Neural crest cell (in vitro differentiated cells): ENCODE measurements at places on chromosomes 4 and X. TPM values are rescaled to one million over a fixed set of nuclear protein-coding genes. Genes with fewer than 3 reads are reported as not detected.

- no peak for DNase-seq
Measured at GRCh38 chr4:29319663-29320340, 1400.4 kb upstream of the PCDH7 start.

GRCh38 chr4:162408309-162408708 is 244.5 kb upstream of the FSTL5 start:
- no peak for DNase-seq

- no peak for DNase-seq
Measured at GRCh38 chr4:84639145-84639544, 56.2 kb downstream of the CDS1 start.

GRCh38 chr4:115851918-115852766 is 738.7 kb upstream of the NDST4 start:
- peak; percentile 57 for DNase-seq

DNA sequence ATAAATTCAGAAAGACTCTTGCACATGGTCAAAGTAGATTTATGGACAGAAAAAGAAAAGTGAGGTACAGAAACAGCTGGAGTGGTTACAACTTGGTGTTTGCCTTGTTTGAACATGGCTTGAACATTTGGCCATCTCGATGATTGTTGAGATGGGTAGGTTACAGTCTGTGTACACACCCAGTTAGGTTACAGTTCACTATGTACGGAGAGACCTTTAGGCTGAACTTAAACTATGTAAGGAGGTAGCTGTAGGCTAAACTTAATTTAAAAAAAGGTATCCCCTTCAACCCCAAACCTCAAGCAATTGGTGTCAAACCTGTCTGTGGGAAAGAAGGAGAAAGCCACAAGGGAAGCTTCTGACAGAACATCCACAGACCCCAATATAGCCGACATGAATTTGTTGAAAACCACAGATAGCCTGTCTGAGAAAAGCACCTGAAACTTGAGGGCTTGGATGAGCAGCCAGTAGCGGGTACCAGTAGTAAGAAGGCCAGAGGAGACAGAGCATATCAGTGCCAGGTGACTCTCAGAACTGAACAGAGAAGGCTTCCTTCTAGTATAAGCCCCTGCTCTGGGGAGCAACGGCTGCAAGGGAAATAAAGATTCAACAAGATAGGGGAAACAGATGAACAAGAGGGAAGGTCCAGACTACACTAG is 247.9 kb upstream of the GALNTL6 start:
- DNase-seq: no peak

- DNase-seq: no peak
Measured at GRCh38 chr4:85741381-85741780, 266.4 kb downstream of the ARHGAP24 start.

- no peak for DNase-seq
Measured at GRCh38 chr4:85793233-85793585, 318.3 kb downstream of the ARHGAP24 start.

GRCh38 chrX:125404667-125405160 is 85.0 kb downstream of the TEX13C start:
- no peak for DNase-seq

- DNase-seq: no peak
Measured at GRCh38 chr4:48778431-48779094, 1.5 kb downstream of the FRYL start.

GRCh38 chr4:94978904-94979303 is 221.1 kb downstream of the BMPR1B start:
- no peak for DNase-seq

GRCh38 chrX:45852884-45853283 is 652.2 kb upstream of the DIPK2B start:
- DNase-seq: no peak

- DNase-seq: no peak
Measured at GRCh38 chrX:38313190-38313589, 14.1 kb downstream of the RPGR start.

DNA sequence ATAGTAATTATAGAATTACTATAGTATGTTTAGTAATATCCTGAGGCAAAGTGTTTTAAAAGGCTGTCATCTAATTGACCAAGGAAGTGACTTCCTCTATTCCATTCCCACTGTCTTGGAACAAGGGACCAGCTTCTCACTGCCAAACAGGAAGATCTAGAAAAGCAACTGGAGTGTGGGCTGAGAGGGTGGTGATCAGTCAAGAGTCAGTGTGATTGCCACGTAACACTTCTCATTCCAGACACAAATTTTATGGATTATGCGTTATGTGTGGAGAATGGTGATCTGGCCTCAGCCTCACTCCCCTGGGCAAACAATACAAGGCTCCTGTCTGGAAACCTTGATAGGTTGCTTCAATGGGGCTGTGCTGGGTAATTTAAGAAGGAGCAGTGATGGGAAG is 60.0 kb downstream of the RRAGB start:
- DNase-seq: no peak

GRCh38 chrX:68179355-68179754 is 253.9 kb downstream of the OPHN1 start:
- DNase-seq: no peak

GRCh38 chr4:163744861-163745260 is 250.4 kb downstream of the TMA16 start:
- no peak for DNase-seq

- no peak for DNase-seq
Measured at GRCh38 chr4:150229520-150229919, 151.3 kb downstream of the DCLK2 start.

- no peak for DNase-seq
Measured at GRCh38 chr4:79121875-79122358, 182.7 kb upstream of the PAQR3 start.

DNA sequence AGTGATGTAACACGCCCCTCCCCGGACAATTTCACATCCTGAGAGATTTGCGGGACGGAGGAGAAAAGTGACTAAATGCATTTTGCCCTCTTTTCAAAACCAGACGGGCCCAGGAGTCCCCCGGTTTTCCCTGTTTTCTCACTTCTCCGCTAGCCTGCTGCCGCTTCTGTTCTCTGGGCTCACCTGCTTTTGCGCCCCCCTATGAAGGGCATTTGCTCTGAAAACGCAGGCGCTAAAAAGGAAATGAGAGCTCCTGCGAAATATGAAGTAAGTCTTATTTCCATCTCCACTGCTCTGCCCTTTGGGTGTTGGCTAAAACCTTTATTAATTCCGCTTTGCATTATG is 613 bp upstream of the TMEM47 start:
- no peak for DNase-seq

DNA sequence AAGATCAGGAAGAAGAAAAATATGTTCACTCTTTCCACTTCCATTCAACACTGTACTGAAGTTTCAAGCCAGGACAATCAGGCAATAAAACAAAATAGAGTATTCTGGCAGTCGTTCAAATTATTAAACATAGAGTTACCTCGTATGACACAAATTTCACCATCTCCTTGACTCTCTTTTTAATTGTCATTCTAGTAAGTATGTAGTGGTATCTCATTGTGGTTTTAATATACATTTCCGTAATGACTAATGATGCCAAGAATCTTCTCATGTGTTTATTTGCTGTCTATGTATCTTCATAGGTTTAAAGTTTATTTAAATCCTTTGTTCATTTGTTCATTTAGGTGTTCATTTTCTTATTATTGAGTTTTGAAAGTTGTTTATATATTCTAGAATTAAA is 352.2 kb downstream of the IDS start:
- DNase-seq: no peak

DNA sequence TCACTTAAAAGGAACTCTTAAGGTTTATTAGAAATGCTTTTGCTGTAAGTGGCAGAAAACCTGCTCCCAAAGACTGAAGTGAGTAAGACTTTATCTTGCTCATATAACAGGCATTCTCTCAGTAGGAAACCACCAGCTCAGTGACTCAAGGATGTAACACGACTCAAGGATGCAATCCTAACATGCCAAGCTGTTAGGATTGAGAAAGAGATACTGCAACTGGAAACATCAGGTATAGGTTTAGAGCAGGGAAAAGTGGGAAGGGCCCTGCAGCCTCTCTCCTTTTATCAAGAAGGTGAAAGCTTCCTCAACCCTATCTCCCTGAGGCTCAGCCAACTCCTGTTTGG is 11.9 kb upstream of the SLC9A7 start:
- no peak for DNase-seq

GRCh38 chr4:147582386-147583060 is 34.7 kb upstream of the TMEM184C start:
- no peak for DNase-seq

DNA sequence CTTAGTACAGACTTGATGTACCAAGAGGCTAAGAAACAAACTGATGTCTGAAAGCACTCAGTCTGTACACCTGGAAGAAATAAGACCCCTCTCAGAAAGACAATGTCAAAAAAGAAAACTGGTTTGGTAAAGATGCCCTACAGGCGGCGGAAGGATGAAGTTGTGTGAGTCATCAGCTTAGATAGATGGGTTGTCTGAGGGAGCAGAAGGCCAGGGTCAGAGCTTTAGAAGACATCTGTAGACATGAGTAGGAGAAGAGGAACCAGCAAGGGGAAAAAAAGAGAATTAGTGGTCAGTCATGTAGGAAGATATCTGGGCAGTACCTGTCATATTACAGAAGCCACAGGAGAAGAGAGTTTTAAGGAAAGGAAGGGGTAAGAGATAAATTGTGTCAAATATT is 8.3 kb downstream of the SRPX2 start:
- DNase-seq: no peak

TSPAN6 gene
- 69.7 and 71.4 TPM in 2 replicates for total RNA-seq

IL15 gene
- total RNA-seq: not detected in 2 replicates

PRKG2 gene
- 0.77 and 0.86 TPM in 2 replicates for total RNA-seq

F11 gene
- total RNA-seq: not detected in 2 replicates

GATA1 gene
- not detected in 2 replicates for total RNA-seq

TXK gene
- not detected in 2 replicates for total RNA-seq

GAK gene
- 83.4 and 87.7 TPM in 2 replicates for total RNA-seq

SOWAHB gene
- total RNA-seq: not detected in 2 replicates

MGAT4D gene
- total RNA-seq: not detected in 2 replicates

SMIM10L2A gene
- 3.5 and 3.8 TPM in 2 replicates for total RNA-seq
